ENCODE measurements at places on chromosomes 12 and 14.

- DNase-seq: no peak
These were observed 2.7 kb downstream of the APOLD1 start for GRCh38 chr12:12788131-12788530.

GRCh38 chr12:91070936-91071335 lies 13.1 kb upstream of the KERA start:
- no peak for DNase-seq

DNA sequence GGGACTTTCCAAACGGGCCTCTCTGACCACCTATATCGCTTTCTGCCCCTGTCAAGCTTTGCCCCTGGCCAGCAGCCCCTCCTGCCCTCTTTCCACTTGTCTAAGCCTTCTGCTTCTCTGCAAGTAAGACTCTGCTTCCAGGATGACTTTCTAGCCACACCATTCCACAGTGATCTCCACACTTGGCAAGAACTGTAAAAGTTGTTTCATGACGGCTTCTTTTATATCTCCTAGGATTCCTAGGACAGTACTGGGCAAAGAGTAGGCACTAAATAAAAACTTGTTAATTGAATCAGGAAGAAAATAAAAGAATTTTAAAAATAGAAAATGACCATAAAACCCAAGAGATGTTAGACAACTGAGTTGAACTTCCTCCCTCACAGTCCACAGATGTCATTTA lies 1.8 kb upstream of the PTPN21 start:
- no peak for DNase-seq

- no peak for DNase-seq
These were observed 24.5 kb downstream of the GPRC5D start for GRCh38 chr12:12927211-12928079.

DNA sequence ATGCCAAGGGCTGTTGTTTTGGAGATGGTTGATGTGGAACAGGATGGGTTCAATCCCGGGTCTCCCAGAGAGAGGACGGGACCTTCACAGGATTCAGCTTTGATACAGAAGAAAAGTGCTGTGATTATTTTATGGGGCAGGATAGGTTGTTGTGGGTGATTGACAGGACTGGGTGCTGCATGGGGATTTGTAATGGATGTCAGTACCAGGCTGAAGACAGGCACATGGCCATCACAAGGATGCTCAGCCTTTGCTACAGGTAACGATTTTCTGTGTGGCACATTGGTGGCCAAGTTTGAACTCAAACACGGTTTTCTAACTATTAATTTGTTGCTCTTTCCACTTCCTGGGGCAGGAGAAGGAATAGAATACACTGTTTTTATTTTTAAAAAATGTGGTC lies 4.5 kb upstream of the GUCY2C start:
- DNase-seq: no peak

GRCh38 chr12:41206298-41206697 lies 18.2 kb downstream of the PDZRN4 start:
- no peak for DNase-seq

DNA sequence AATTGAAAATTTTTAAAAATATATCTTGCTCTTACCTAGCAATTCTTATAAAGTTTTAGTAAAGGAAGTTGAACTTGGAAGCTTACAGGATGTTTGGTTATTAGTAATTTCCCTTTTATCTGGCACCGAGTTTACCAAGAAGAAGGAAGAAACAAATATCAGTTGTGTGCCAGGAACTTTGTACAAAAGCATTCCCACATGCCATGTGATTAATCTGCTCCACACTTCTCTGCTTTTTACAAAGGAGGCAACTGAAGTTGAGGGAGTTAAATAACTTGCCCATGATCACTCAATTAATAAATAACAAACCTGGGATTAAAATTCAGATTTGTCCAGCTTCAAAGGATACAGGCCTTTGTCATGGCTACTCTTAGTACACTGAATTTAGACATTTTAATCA lies 122.5 kb upstream of the BCAT1 start:
- DNase-seq: no peak

DNA sequence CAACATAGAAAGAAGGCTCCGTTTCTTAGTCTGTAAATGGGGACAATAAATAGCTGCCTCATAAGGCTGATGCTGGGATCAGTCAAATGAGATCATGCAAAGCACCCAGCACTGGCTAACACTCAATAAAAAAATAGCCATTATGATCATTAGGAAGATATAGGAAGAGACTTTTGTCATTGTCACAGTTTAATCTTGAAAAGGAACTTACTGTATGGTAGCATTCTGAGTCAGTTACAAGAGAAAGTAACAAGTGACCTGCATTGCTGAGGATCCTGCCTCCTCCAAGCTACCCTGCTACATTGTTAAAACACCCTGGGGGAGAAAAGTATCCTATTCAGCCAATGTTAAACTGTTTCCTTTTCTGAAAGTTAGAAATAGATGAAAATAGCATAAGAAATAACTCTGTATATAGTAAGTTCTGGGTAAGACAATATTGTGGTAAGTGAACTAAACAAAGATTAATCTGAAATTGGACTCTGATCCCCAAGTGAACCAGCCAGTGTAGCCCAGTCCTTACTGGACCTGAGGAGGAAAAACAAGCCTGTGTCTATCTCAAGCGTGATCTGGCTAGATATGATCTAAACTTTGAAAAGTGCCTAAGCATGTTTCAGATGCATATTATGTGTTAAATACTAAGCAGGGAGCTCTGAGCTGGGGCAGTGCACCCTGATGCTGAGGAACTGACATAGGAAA lies 3.6 kb upstream of the NUDT4 start:
- no peak for DNase-seq

- DNase-seq: no peak
These were observed 62.7 kb downstream of the TTLL5 start for GRCh38 chr14:75723716-75724115.

All from cortex of kidney (tissue), 1 donor.